Midbrain (tissue), 1 donor: ENCODE measurements at places on chromosomes 1 and 21.
A peak's percentile ranks its signal among the peaks of the same experiment; 100 is the strongest.

GRCh38 chr1:71494163-71494562 is 413.3 kb upstream of the ZRANB2 start:
- DNase-seq: no peak

- DNase-seq: no peak
These were observed 2.7 kb downstream of the MIER1 start for GRCh38 chr1:66927528-66927927.

DNA sequence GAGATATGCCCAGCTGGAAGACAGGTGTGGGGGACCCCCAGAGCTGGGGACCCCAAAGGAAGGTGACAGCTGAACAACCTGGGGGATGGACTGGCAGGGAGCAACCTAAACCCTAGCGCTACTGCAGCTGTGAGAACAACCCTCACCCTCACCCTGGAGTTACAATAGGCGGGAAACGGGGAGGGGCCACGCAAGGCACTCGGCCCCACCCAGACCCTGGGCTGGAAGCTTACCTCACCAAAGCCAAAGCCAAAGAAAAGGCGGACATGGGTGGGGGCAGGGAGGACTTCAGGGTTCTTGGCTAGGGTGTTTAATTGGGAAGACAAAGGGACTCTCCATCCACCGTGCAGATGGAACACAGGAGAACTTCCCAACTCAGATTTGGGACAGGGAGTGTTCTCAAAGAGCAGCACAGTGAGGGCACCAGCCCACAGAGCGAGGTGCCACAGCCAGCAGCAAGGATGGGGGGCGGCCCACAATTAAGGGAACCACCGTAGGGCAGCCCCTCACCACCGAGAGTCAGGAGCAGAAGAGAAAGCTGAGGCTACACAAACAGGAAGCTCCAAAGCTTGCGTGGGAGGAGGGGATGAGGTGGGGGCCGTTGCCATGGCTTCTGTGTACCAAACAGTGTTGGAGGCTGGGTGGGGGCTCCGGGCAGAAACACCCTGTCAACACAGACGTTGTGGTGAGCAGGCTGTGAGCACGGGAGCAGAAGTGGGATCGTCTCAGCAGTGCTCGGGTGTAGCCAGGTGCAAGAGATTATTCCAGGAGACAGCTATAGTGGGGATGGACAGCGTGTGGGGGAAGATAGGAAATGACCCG is 1.9 kb downstream of the TAGLN2 start:
- DNase-seq: no peak

GRCh38 chr1:202192770-202193613 is 607 bp upstream of the LGR6 start:
- DNase-seq: peak; percentile 42

GRCh38 chr1:38028671-38029070 is 16.1 kb downstream of the UTP11 start:
- DNase-seq: no peak

DNA sequence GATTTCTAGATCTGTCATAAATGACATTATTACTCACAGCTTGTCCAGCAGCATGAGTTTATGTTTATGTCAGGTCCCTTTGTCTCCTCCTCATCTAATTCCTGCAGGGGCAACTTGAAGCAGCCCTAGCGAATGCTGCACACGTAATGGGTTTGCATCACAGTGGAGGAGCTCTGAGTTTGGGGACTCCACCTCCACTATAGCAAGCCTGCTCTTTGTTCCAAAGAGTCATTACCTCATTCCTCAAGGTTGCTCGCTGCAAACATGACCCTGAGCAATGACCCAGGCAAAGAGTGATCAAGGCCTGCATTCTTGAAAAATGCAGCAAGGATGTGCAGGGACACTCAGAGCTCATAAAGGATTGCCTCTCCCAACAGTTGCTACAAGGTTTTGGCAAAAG is 261.9 kb downstream of the HHIPL2 start:
- no peak for DNase-seq

DNA sequence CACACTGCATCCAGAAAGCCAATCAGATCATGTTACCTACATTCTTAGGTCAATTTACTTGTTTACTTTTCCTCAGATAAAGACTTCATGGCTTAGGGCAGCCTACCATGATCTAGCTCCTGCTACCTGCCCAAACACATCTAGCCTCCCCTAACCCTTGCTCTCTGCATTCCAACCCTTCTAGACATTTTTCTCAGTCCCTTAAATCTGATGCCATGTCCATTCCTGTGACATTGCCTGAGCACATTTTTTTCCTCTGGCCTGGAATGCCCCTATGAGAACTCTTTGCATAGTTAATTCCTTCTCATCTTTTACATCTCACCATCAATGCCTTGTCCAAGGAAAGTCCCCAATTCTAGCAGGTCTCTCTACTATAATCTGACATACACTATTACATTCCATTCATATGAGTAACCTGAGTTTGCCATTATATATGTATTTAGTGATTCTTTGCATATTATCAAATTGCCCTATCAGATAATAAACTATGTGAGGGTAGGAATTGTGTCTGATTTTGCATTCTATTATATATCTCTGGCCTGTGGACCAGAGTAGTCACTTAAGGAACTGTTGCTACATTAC is 166.9 kb downstream of the COL11A1 start:
- DNase-seq: no peak

DNA sequence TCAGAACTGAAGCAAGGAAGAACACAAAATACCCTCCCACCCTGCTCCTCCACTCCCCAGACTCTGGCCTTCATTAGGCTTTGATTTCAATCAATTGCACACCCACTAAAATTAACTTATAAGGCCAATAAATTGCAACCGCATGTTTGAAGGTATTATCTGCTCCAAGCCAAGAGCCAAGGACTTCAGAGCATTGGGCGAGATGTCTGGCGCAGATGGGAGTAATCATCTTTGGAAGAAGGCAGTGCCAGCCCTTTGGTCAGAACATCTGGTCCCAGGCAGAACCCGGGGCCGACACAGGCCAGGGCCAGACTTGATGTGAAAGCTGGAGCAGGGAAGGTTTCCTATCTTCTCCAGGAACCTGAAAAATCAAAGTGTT is 60.0 kb downstream of the SLC66A1 start:
- DNase-seq: no peak

- DNase-seq: no peak
These were observed 10.6 kb upstream of the PRDM16 start for GRCh38 chr1:3058263-3059030.

- no peak for DNase-seq
These were observed 16.1 kb downstream of the SMYD2 start for GRCh38 chr1:214296860-214297745.

DNA sequence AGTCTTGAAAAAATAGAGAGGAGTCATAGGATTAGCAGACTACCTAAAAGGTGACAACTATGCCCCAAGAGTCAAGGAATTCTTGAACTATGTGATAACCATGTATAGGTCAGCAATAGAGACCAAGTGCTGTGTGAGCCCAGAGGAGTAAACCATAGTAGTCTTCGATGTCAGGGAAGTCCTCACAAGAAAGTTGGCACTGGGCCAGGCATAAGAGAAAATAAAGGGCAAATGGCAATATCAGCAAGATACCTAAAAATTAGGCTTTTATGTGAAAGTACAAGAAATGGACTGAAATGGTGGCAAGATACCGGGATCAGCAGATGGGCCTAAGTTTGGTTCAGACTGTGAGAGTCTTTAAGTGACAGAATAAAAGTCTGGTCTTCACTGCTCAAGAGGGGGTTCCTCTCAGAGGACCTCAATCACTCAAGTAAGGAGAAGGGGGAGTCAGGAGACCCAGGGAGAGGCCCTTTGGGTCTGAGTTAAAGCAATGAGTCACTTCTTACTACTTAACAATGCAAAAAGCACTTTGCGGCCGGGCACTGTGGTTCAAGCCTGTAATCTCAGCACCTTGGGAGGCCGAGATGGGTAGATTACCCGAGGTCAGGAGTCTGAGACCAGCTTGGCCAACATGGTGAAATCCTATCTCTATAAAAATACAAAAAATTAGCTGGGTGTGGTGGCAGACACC is 95.0 kb downstream of the TEX35 start:
- DNase-seq: no peak

DNA sequence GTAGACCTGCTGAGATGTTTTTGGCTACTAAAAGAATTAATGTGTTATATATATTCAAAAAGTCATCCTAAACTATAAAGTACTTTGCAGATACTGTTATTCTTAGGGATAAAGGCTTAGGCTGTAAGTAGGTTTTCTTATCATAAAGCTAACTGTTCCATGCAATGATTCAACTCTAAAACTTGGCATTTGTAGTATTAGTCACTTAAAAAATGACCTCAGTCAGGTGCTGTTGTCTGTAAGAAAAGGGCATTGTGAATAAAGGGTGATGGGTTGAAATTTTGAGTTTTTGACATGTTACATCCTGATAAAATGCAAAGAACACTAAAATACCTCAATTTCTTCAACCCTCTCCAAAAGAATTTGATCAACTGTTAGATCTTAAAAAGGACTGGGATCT is 32.9 kb downstream of the ADCY10 start:
- no peak for DNase-seq

DNA sequence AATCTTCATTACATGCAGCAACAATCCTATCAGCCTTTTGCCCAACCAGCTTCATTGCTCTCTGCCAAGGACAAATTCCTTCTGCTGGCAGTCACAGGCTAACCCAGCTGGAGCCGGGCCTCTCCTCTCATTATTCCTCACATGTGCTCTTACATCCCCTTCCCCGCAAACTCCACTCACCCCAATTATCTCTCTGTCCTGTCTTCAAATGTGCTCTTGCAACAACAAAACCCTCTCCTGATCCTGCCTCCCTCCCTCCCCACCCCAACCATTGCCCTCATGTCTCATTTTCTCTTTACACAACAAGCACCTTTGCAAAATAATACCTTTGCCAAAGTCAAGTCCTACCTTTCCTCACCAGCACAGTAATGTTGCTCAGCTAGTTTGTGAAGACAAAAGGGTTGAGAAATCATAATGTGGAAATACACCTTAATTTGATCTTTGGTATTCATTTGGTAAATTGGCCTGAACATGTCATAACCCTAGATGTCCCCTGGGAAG is 36.0 kb upstream of the DHCR24 start:
- DNase-seq: no peak

GRCh38 chr1:55039342-55040082 is at the start of gene PCSK9:
Gene PCSK9, plus strand, starts transcription at chr1:55039548. Its CDS starts 290 bp downstream, at chr1:55039838.
- no peak for DNase-seq

GRCh38 chr1:241848686-241849344 is 811 bp downstream of the EXO1 start:
- no peak for DNase-seq

- no peak for DNase-seq
These were observed 112.1 kb downstream of the ST6GALNAC3 start for GRCh38 chr1:76186554-76187170.

- DNase-seq: no peak
These were observed 15.0 kb upstream of the ROR1 start for GRCh38 chr1:63758791-63759190.

DNA sequence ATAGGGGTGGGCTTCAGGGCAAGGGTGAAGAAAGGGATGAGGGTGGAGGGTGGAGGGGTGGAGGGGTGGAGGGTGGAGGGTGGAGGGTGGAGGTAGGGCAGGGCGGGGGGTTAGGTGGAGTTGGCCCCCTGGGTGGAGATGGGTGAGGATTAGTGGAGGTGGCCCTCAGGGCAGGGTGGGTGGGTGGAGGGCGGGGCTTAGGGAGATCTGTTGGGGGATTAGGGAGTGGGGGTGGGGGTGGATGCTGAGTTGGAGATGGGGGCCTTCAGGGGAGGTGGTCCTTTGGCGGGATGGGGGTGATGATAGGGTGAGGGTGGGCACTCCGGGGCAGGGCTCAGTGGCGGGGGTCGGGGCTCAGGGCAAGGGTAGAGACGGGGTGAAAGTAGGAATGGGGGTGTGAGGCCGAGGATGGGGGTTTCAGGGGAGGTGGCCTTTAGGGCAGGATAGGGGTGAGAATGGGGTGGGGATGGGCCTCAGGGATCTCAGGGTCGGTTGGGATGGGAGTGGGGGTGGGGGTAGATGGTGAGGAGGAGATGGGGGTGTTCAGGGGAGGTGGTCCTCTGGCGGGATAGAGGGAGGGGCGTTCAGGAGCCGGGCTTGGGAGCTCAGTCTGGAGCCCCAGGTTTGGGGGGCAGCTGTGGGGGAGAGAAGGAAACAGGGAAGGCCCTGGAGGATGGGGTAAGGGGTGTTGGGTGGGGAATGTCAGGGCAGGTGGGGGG is 800 bp upstream of the DNMT3L start:
- DNase-seq: no peak

GRCh38 chr1:57157818-57158603 is 192.2 kb upstream of the C8B start:
- DNase-seq: no peak

DNA sequence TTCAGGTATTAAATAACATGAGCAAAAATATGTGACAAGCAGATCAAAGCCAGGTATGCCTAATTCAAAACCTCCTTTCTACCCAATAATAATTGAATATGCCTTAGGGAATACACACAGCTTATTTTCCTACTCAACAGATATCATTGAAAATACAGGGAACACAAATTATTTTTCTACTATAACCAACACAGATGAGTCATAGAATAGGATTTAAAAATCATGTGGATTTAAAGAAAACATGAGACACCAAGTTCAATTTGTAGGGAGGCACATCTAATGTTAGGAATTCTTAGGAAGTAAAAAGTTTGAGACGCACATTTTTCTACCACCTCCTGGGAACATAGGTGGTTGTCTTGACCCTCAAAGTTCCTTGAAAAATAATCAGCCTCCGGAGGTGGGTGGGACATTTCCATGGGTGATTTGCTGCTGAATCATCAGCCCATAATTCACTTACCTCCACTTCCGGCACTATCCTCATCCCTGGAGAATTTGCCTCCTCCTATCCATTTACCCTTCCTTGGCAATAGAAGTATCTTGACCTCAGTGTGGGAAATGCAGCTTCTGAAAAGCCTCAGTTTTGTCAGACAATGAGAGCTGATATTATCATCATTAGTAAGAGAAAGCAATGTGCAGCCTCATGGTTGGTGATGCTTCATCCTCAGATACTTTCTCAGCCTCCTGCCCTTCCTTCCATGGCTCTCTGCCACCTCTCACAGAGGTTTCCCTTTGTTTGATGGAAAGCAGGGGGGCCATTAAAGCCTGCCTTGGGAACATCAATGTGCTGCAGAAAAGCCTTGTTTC is 33.5 kb upstream of the RGS4 start:
- DNase-seq: no peak

GRCh38 chr1:115761601-115762302 is 6.8 kb downstream of the CASQ2 start:
- no peak for DNase-seq

GRCh38 chr1:117046781-117047180 is 13.3 kb upstream of the TTF2 start:
- DNase-seq: no peak

- DNase-seq: no peak
These were observed 28.2 kb downstream of the TLR5 start for GRCh38 chr1:223114871-223115270.
